Esophagus squamous epithelium (tissue), 5 donors: ENCODE measurements at places on chromosomes 13 and 19.
A peak's percentile ranks its signal among the peaks of the same experiment; 100 is the strongest.

DNA sequence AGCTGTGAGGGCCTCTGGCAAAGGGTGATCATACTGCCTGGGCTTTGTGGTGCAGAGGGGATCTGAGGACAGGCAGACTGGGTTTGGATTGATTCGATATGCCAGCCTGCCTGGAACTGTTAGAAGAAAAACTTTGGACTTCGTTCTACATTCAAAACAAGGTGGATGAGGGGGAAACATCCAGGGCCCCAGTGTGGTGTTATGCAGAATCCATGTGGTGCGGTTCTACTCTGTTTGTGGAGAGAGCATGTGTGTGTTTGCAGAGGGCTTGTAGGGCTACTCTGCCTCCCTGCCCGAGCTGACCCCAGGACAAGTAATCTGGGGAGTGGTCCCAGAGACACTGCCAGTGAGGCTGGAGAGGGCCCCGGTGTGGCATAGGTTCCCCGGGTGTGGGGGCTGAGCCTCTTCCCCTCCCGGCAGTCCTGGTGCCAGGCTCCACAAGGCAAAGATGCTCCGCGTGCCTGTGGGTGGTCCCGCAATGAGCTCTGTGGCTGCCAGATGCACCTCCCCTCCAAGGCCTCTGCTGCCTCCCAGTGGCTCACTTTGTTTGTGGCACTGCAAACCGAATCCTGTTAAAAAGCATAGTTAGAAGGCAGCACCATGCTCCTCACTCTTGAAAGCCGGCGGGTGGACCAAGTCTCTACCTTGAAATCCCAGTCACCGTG, 22.3 kb upstream of the TFDP1 start:
- H3K4me1 ChIP-seq: no peaks in the 10 kb centered on the region
- no peak for DNase-seq
- no peaks in the 10 kb centered on the region for H3K27me3 ChIP-seq

GRCh38 chr19:1416014-1416841, 8.8 kb downstream of the DAZAP1 start:
- no peak overlapping the region for H3K4me3 ChIP-seq
- H3K4me1 ChIP-seq: peaks cover 78% of the 10 kb centered on the region
- H3K36me3 ChIP-seq: peaks cover 16% of the 10 kb centered on the region
- DNase-seq: no peak
- peak overlapping the region; percentile 93 for H3K27ac ChIP-seq

GRCh38 chr19:41883463-41883820, 458 bp downstream of the ARHGEF1 start:
- peak overlapping the region; percentile 59 for H3K4me3 ChIP-seq
- DNase-seq: no peak
- peaks cover 11% of the 10 kb centered on the region for H3K36me3 ChIP-seq
- peaks cover 25% of the 10 kb centered on the region for H3K4me1 ChIP-seq
- H3K27me3 ChIP-seq: no peaks in the 10 kb centered on the region

DNA sequence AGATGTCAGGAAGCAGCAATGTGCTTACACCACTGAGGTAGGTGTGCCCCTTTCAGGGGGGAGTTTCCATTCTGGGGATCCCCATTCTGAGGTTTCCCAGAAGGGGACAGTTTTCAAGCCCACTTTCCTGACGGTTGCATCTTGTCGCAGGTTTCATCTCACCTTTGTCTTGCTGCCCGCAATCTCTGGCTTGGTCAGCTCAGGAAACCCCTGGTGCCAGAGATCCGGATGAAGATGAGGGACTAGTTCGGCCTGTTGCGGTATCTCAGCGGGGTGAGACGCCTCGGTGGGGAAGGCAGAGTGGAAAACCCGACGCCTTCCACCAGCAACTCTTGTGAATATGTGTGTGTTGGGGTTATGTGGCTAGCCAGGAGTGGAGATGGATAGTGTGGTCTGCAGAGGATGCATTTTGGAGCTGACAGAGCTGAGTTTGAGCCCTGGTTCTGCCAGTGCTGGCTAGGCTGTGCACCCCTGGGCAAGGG, 13.1 kb downstream of the TNFSF9 start:
- H3K27me3 ChIP-seq: no peaks in the 10 kb centered on the region
- no peaks in the 10 kb centered on the region for H3K4me1 ChIP-seq
- no peak for DNase-seq
- H3K36me3 ChIP-seq: no peaks in the 10 kb centered on the region
- no peak overlapping the region for H3K4me3 ChIP-seq
- no peak overlapping the region for H3K27ac ChIP-seq

- H3K4me3 ChIP-seq: no peak overlapping the region
- H3K27me3 ChIP-seq: no peaks in the 10 kb centered on the region
- DNase-seq: no peak
- H3K36me3 ChIP-seq: no peaks in the 10 kb centered on the region
These were observed 36.3 kb upstream of the RCBTB2 start for GRCh38 chr13:48569104-48569666.

- peaks cover 3% of the 10 kb centered on the region for H3K4me1 ChIP-seq
- DNase-seq: no peak
- no peak overlapping the region for H3K4me3 ChIP-seq
- H3K27ac ChIP-seq: no peak overlapping the region
- H3K36me3 ChIP-seq: no peaks in the 10 kb centered on the region
These were observed 33.2 kb upstream of the STARD13 start for GRCh38 chr13:33318744-33319143.

DNA sequence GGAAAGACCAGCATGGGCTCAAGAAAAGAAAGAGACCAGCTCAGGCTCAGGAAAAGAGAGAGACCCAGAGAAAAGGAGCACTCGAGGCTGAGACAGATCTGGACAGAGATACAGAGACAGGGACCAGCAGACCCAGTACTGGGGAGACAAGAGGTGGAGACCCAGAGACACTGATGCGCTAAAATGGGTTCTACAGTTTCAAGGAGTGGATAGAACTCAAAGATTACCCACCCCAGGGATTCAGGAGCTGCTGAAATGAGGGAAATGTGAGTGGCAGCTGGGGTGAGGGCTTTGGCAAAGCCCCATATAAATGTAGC, 609 bp upstream of the ZSCAN18 start:
- no peak for DNase-seq
- peak overlapping the region; percentile 94 for H3K4me3 ChIP-seq
- H3K27ac ChIP-seq: peak overlapping the region; percentile 94
- peaks cover 19% of the 10 kb centered on the region for H3K4me1 ChIP-seq
